ENCODE measurements at places on chromosomes 7 and 10.
A peak's percentile ranks its signal among the peaks of the same experiment; 100 is the strongest.

GRCh38 chr7:151126491-151127137 is 40.3 kb downstream of the AGAP3 start:
- DNase-seq = no peak

- DNase-seq = no peak
These were observed 138.1 kb upstream of the CHST15 start for GRCh38 chr10:124231168-124232155.

GRCh38 chr7:144975882-144976281 is 140.0 kb upstream of the TPK1 start:
- DNase-seq = no peak

DNA sequence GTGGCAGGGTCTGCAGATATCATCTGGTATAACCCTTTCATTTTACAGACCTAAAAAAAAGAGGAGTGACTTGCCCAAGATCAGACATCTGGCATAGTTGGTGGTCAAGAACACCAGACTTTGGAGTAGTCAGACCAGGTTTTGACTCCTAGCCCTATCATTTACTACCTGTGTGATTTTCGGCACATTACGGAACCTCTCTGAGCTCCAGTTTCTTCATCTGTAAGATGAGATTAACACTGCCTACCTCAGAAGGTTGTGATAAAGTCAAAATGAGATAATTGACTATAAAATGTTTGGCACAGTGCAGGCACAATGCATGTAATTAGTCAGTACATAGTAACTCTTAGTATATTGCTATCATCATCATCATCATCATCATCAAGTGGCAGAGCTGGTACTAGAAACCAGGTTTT is 1.2 kb downstream of the STRIP2 start:
- no peak for DNase-seq

DNA sequence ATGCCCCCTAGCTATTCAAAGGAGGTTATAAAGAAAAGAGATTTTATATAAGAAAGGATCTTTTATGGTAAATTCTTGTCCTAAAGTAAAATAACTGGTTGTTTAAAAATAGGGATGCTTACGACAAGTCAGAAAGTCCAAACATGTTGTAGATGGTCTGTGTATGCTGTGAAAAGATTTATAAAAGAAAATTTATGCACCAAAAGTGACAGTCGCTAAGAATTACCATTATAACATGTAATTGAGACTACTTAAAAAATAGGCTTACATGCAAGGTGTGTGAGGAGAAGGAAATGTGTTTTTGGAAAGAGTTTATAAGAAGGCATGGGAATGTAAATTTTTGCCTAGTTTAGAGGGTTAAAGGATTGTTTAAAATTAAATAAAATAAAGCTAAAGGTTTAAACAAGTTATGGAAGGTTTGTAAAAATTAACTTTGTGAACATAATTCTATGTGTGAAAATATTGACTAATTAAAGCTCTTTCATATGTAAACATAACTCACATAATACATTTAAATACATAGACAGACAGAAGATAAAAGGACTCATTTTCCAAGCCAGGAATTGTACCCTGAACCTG is 118.5 kb downstream of the LYZL1 start:
- no peak for DNase-seq

- DNase-seq = no peak
These were observed 274.9 kb upstream of the ADARB2 start for GRCh38 chr10:2012209-2012608.

DNA sequence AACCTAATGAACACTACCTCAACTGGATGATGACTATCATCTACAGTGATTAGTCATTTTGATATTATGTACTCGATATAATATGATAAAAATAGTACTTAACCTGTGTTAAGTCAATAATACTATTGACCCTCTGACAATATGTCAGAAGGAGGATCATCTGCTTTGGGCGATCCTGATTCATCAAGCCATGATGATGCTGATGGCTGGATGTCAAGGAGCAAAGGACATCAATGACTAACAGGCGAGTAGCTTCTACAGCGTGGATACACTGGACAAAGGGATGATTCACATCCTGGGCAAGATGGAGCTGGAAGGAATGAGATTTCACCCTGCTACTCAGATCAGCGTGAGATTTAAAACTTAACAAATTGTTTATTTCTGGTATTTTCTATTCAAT is 94.4 kb upstream of the SKAP2 start:
- no peak for DNase-seq

DNA sequence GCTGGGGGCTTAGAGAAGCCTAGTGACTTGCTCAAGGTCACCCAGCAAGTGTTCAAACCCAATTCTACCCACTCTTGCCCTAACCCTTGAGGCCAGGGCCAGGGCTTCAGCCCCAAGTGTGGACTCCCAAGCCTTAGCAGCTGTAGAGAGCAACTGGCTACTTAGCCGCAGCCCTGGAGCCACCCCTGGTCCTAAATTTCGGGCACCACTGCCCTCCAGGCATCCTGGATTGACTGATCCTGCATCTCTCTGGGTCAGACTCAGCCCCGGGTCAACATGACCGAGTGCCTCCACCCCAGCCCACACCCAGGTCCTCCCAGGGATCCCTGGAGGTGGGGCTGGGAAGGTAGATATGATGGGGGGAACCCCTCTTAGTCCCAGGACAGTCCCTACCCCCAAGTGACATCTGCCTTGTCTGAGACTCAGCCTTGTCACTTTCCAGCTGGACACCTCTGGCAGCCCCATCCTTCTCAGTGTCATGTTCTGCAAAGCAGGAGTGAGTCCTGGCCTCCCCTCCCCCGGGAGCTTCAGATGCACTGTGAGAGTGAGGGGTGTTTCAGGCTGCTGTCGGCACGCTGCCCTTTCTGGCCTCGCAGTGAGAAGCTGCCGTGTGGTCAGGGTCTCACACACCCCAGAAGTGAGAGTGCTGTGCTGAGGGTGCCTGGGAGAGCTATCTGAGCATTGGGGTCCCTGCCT is 89.8 kb downstream of the ZMIZ1 start:
- no peak for DNase-seq

DNA sequence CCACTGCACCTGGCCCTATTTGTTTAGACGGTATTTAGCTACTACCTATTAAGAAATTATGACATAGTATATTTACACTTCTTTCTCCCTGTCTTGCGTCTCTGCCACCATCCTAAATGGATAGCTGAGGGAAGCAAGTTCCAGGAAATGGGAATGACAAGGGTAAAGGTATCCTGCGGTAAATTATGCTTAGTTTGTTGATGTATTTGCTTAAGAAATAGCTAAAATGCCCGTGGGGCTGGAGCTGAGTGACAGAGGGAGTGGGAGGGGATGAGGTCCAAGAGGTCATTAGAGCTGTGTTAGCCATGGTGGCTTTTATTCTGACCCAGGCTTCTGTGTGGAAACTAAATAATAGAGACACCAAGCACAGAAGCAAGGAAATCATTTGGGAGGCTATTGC is 29.0 kb upstream of the UBE2D1 start:
- no peak for DNase-seq

DNA sequence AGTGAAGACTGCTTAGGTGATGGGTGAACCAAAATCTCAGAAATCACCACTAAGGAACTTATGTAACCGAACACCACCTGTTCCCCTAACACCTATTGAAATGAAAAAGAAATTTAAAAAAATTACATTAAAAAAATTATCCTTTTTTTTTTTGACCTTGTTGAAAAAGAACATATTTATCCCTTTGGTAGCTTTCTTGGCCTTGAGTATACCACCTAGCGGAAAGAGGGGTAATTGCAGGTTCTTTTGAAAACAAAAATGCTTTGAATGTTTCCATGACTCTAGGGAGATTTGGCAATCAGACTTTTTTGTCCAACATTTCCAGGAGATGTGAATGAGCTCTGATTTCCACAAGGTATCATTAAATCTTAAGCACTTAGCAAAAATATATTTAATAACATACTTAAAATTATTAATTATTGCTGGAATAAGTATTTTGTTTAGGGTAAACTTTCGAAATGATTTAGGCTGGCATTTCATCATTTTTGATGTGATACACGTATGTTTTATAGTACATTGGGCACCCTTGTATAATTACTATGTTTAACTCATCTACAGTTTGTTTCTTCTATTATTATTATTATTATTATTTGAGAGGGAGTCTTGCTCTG is 47.0 kb upstream of the ELMO1 start:
- DNase-seq = no peak

DNA sequence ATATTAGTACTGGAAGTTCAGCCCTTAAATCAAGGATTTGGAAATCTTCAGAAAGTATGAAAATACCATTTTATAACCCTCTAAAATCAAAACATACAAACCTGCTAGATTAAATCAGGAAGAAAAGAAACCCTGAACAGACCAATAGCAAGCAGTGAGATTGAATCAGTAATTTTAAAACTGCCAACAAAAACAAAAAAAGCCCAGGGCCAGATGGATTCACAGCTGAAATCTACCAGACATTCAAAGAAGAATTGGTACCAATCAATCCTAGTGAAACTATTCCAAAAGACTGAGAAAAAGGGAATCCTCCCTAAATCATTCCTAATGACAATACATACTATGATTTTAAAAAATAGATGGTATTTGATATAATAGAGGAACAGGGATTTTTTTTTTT is 70.1 kb downstream of the MCU start:
- no peak for DNase-seq

DNA sequence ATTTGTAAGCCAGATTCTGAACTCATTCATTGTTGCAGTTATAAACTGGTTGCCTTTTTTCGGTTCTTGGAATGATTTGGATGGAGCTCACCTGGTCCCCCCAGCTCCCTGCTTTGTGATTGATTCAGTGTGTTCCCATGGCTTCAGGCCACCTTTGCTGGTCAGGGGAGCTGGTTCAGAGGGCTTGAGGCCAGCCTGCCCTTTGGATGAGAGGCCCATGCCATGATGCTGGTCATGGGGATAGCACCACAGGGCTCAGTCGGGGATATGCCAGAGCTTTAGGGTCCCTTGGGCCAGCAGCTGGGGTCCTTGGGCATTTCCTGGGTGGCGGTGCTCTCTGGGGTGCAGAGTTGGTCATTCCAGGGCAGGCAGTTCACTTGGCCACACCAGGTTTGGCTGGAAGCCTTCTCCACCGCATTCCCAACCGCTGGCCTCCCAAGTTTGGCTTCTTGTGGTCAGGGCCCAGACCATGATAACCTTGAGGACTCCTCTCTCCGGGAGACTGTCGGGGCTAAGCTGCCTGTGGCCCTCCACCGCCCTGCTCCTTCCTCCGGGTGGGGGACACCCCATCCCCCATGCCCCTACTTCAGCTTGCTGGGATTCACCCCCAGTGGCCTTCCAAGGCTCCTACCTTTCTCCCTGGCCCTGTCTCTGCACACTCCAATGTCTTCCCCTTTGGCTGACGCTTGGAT is 65.1 kb downstream of the MGMT start:
- no peak for DNase-seq

GRCh38 chr7:126803060-126803665 is 449.6 kb downstream of the GRM8 start:
- DNase-seq = peak; percentile 17

DNA sequence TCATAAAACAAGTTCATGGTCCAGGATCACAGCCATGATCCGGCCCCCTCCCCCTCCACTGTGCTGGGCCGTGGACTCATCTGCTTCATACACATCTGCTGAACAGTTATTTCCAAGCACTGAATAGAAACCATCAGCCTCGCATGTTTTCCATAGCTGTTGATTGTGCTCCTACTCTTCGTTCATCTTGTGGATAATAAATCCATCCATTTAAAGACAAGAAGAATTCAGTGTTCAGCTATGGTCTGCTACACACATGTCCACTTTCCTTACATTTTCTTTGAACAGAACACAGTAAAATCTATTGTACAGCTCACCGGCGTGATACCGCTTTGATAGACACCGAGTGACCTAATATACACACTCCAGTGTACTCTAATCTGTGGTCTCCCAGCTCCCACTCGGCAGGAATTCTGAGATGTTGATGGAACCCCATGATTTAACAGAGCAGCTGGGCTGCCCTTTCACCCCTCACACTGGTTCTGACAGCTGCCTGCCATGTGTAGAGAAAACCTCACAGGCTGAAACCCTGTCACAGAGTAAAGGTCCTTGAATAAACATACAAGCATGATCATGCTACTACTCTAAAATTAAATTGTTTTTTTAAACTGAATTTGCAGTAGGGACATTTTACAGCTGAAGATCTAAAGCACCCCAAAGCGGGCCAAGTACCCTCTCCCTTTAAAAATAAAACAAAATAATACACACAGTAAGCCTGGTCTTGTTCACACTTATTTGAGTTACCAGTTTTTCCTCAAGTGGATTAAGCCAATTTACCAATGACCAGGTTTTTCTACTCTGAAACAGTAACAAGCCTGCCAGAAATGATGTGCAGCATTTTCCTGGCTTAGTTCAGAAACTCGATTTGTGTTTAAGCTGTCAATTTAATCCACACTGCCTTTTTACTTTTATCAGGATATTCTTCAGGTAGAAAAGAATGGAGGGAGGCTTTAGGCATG is 95.1 kb upstream of the FZD1 start:
- no peak for DNase-seq

DNA sequence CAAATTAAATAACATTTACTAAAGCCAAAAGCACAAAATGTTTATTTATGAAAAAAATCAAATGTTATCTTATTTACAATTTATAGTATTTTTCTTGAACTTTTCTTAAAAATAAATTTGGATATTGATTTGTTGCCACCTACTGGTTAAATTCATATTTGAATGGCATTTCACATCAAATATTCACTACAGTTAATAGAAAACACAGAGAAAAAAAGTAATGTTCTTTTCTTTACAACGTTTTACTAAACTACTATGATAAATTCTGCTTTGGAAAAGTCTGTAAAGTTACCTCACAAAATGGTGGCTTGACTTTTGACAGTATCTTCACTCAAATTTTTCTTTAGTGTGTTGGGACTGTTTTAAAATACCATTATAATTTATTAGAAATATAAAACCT is 52.7 kb downstream of the SRPK2 start:
- no peak for DNase-seq

GRCh38 chr10:98636921-98637329 is 190.2 kb upstream of the HPS1 start:
- DNase-seq = no peak

DNA sequence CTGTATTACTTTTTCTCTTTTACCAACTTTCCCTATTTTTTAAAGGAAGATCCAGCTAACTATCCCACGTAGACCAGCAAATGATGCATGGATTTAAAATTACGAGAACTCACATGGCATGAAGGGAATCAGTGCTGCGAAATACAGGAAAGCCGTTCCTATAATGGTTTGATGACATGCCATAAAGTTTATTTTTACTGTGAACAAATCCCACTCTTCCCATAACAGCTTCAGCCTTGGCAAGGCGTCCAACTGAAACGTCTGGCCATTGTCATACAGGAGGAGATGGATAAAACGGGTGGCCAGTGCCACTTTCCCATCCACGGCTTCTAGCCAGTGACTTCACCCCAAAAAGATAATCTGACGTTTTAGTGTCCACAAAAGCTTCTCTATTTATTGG is 106.2 kb upstream of the DDC start:
- no peak for DNase-seq

DNA sequence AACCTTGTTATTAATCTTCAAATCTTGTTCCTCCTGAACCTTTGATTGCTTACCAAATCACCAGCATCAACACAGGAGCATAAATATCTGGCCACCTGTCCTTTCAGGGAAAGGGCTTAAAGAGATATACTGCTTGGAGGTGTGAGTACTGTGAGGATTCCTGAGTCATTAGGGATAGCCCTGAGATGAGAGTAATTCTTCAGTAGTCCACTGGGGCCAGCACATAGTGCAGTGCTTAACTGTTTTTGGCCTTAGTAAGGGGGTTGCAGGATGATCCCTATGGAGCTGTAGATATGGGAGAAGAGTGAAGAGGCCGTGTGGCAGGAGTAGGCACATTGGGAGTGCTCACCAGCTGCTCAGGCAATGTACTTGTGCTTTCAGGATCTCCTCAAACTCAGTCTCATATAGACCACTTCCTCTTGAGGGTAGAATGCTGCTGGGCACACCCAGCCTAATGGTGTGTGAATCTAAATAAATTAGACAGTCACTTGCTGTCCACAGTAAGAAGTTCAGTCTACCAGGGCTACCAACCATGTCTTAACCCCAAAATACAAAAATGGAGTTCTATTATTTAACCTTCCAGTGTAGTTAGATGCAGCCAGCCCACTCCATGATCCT is 26.5 kb upstream of the GPR141 start:
- DNase-seq = no peak

Data from head of caudate nucleus (tissue), 42 donors.